ENCODE measurements at places on chromosomes 2 and 18.

DNA sequence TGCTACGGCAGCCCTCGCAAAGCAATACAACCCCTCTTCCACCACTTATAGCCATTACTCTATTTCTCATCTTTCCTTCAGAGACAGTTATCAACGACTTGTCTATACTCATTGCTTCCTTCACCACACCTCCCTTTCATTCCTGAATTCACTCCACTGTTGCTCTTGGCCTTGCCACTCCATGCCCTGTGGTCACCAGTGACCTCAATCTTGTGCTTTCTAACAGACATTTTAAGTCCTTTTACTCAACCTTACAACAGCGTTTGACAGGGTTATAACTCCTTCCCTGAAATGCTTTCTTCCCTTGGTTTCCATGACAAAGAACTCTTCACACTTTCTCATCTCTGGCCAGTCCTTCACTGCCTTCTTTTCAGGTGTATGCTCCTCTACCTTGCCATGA, 90.6 kb upstream of the CCDC141 start:
- DNase-seq: no peak

GRCh38 chr2:31011587-31011986, 126.7 kb downstream of the GALNT14 start:
- DNase-seq: no peak

DNA sequence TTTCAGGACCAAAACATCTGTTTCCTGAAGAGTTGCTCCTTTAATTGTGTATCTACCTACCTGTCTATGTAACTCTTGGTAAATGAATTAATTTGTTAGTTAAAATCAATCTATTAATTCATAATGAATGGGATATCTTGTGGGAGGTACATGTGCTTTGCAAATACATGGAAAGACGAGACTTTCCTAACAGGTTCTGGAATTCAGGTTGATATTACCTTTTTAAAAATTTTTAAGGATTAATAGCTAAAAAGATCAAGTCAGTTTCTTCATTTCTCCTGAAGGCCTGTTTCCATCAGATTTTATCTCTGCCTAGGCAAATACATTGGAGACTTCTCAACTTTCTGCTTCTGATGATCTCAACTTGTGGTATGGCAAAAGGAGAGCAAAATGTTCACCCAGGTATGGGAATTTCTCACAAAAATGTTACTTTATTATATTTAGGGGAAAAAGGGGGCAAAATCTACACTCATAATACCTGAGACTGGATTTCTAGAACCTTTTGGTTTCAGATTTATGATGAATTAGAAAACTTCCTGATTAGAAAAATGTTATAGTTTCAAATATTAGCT, 7.4 kb downstream of the TFPI start:
- no peak for DNase-seq

DNA sequence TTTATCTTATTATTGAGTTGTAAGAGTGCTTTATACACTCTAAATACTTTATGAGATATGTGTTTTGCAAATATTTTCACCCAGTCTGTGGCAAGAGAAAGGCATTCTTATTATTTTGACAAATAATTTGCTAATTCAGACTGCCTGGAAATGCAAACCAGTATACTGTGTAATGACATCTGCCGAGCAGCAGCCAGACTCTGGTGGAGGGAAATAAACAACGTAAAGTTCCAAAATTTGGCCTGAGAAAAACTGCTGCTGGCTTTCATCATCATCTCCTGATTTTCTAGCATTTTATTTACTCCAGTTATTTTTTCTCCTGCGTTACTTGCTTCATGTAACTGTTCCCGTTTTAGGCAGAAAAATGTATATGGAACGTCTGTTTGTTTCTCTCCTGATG, 161.6 kb downstream of the RNF152 start:
- DNase-seq: no peak

- DNase-seq: no peak
These were observed 28.2 kb downstream of the SERTAD2 start for GRCh38 chr2:64625299-64626145.

DNA sequence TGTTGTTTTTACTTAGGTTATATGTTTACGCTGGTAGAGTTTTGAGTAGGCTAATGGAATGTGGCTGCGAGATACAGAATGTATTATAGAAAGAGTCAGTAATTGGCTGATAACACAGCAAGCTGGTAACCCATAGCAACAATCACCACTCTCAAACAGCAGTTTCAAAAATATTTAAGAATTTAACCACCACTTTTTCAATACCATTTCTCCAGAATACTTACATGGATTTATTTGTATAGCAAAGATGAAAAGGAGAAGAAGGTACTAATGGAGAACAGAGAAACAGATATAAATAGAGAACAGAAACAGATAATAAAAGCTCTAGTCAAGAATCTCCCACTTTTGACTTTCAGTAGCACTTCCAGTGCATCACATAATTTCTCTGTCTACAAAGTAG, 188.3 kb upstream of the SLC39A10 start:
- DNase-seq: no peak

DNA sequence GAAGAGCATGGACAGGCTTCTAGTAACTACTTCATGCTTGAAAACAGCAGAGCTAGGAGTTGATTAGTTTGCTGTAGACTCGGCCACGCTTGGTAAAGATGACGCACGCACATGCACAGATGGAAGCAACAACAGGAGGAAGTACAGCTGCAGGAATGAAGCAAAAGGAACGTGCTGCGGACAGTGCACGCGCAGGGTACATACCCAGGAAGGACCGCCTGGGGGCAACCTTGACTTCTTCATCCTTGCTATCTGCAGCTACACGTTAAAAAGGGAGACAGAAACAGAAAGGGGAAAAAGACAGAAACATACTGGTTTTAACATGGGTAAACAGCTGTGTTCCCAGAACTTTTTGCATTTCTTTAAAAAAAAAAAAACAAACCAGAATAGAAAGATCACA, 17.7 kb downstream of the SLC66A2 start:
- no peak for DNase-seq

DNA sequence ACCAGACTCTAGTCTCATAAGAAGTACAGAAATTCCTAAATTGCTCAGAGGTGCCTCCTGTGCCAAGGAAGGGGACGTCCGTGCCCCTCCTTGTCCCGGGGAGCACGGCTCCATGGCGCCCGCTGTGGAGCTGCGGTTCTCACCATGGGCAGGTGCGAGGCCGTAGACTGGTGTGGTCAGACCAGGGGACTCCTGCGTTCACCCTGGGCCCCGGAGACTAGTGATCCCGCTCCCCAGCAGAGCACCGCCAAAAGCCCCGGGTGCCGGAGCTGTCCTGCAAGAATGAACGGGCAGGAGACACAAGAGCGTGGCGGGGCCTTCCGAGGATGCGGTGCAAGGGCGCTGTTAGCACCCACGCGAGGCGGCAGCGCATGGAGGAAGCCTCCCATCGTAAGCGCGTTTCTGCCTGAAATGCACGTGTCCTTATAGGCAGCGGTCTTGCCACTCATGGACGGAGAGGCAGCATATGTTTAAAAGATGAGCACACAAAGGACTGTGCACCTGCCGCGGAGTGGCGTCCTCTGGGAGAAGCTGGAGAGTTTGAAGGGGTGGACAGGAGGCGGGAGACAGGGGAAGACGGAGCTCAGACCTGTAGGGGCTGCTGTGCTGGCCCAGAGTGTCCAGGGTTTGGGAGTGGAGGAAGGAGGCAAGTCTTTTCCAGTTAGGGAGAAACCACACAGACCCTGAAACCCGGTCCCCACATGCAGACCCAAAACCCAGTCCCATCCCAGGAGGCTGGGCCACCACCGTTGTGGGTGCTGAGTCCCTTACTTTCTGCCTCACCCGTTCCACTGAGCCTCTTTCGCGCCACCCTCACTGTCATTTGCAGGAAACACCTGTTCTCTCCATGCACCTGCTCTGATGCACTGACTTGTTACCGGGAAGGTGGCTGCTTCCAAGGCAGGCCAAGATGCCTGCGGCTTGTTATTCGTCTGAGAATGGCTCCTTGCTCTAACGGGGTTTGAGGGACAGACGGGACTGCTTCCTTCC, 7.5 kb upstream of the KCNG2 start:
- DNase-seq: no peak

- DNase-seq: no peak
These were observed 16.7 kb downstream of the SS18 start for GRCh38 chr18:26073758-26074157.

DNA sequence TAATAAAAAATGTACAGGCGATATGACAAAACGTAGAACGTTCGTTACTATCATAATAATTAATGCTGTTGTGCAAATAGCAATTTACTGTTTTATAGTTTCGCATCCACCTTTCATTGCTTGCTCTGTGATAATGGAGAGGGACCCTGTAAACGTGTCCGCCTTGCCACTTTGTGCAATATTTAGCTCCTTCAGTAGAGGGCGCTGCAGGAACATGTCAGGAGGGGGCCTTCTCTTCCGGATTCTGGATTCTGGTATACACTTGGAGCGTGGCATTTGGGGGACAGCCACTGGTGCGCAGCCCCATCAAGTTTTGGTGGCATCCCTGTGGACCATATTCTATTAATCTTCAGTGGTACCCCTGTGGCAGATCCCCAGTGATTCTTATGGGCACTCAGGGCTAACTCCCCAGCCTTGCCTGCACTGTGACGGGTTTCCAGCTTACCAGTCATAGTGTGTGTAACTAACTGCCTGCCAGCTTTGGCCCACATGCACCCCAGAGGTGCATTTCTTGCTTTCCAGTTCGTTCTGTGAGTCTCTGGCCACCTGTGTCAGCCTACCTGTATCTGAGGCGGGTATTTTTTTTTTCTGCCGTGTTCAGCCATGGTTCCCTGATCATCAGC, 140.3 kb downstream of the CYRIA start:
- no peak for DNase-seq

GRCh38 chr2:79909521-79909920, 395.0 kb downstream of the LRRTM1 start:
- no peak for DNase-seq

GRCh38 chr2:197803033-197803444, 1.4 kb upstream of the PLCL1 start:
- DNase-seq: no peak

DNA sequence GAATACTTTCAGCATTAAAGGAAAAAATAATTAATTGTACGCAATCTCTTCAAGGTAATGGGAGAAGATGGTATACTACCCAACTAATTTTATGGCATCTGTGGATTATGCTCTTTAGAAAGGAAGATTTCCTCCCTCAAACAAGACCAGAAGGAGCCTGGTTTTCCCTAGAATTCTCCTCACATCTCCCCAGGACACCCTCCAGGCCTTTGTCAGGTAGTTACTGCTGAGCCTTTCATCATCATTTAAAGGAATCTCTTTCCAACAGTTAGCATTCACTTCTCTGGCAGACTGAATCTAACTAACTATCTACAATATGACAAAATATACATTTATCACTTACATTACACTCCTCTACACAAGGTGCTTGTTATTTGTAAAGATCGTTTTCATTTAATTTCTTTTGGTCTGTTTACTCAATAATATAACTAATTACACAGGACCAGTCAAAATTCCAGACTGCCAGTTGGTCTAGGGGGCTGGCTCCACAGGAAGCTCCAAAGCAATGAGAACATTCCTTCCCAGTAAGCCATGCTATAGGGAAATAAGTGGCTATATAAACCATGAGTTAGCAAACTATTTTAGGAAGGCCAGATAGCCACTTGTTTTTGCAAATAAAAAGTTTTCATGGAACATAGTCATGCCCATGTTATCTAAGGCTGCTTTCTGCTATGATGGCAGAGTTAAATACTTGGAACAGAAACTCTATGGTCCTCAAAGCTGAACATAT, 19.1 kb downstream of the ZNF24 start:
- DNase-seq: no peak

DNA sequence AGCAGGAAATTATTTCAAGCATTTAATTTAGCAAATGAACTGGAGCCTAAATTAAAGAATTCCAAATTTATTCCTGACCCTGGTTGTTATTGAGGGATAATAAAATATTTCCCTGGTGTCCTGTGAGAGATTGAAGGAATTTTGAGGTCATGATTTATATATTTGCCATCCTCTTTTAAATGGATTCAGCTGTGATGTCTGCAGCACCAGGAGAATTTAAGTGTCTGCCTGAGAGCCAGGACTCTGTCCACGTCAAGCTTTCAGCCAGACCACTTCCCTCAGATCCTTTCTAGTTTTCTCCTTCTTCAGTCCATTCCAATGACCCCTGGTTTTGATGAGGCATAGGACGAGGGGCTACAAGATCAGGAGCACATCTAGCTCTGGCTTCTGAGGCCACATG, 59.9 kb downstream of the INO80C start:
- no peak for DNase-seq

DNA sequence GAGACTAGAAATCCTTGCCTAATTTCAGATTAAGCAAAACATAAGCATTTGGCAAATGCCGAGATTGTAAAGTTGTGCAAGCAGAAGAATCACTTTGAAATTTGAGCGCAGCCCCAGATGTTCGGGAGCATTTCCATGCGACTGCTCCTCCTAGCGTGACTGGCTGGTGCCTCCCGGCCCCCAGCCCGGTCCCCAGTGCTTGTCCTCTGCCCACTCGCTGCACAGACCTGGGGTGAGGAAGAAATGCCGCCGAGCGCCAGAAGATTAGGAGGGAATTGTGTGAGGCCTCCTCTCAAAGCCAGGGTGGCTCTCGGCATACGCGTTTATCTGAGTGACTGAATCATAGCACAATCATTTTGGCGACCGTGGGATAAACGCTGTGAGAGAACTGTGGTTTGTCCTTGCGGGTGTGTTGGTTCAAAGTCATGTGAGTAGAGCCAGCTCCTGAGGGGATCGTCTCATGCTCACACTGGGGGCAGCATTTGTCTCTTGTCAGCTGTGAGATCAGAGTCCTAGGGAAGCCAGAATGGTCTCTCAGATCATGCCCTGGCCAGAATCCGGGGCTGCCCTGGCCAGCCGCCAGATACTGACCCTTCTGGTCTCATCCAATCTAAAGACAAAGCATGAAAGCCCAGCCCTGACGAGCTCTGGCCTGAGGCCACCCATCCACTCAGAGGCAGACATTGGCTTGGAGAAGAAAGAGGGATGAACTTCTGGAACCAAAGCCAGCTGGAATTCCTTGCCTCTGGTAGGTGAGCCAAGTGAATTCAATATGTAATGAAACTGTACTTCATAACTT, 189.3 kb downstream of the SH3RF3 start:
- DNase-seq: no peak

DNA sequence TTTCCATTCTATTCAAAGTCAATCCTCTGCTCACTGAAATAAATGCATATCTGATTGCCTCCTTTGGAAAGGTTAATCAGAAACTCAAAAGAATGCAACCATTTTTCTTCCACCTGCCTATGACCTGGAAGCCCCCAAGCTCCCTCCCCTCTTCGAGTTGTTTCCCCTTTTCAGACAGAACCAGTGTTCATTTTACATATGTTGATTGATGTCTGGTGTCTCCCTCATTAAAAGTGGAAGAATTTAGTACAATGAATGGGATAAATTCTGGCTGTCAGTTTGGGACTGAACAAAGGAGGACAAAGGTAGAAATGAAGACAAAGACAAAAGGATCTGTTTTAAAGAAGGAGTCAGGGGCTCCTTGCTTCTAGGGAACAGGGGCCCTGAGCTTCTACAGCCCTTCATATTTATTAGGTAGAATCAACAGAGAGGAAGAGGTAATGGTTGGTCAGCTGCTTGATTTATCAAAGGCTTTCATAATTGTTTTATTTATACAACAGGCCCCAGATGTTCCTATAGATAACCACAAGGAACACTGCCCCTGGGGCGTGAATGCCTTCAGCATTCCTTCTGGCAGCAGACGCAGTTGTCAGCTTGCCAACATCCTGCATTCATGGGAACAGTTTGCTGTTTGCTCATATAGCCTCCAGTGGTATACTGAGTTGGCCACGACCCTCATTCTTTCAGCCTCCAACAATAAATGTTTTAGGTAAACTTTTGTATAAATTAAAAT, 949.8 kb upstream of the LRATD1 start:
- no peak for DNase-seq
